ENCODE measurements at places on chromosomes 7 and 10.

GRCh38 chr7:46385662-46386309, 464.7 kb upstream of the IGFBP3 start:
- DNase-seq, result peak; percentile 23

- DNase-seq, result no peak
Observed at GRCh38 chr10:100506596-100507356, 12.9 kb downstream of the SEC31B start.

GRCh38 chr10:101644002-101644401, 51.0 kb downstream of the FBXW4 start:
- no peak for DNase-seq

DNA sequence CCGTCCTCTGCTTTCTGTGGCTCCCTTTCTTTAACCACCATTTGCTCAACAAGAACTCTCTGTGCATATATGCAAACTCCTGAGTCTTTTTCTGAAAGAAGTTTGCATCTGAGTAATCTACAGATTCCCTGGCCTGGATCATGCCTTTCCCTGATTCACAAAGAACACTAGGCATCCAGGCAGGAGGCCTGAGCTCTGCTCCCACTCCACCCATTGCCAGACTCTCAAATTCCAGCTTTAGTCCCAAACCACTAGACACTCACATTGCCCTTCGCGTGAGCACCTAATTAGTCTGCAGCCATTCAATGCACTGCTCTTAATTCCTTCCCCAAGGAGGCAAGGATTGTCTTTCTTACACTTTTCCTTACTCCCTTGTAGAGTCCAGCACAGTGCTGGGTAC, 60.9 kb downstream of the ABCC2 start:
- no peak for DNase-seq

DNA sequence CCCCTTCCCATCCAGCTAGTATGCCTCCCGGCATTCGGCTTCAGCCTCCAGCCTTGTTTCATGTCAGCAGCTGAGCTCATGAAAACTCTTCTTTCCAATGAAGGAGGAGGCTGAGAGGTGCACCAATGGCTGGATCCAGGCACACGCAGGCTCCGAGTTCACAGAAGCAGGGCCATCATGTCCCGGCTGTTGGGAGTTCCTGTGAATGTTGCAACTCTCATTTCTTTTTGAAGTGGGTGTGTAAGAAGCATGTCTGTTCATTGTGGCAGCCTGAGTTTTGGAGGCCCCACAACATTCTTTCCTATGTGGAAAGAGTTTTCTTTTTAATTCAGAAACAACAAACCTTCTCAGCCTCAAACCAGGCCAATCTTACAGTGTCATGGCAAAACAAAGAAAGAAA, 89.7 kb downstream of the PTPRE start:
- DNase-seq, result peak; percentile 45

GRCh38 chr10:17643339-17643754, 604 bp upstream of the STAM start:
- no peak for DNase-seq

GRCh38 chr7:108423089-108423989, 32.9 kb downstream of the NRCAM start:
- DNase-seq, result no peak

DNA sequence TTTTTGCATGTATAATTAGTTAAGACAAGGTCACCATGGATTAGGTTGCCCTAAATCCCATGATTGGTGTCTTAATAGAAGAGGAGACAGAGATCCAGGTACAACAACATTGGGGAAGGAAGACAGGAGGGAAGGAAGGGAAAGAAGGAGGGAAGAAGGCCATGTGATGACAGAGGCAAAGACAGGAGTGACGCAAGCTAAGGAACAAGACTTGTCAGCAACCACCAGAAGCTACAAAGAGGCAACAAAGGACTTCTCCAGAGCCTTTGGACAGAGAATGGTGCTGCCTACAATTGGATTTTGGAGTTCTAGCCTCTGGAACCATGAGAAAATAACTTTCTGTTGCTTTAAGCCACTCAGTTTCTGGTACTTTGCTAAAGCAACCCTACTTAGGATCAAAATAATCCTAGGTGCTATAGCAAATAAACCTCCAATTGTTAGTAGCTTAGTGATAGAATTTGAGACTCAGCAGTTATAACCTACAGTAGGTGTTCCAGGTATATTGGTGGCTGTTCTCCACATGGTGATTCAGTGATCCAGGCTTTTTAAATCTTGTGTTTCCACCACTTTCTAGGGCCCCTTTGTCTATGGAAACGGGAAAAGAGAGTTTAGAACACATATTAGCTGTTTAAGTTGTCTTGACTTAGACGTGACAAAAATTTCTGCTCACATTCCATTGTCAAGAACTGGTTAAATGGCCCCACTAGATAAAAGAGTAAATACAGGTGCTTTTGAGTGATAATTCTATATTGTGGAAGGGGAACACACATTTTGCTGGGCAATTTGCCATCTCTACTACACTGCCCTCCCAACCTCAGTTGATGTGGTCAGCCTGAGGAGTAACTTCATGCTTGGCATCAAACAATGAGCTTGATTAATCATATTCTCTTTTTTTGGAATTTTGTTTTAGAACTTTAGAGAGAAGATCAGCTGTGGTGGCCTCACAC, 70.5 kb upstream of the SP4 start:
- DNase-seq, result no peak

GRCh38 chr7:130595986-130596385, 72.6 kb downstream of the COPG2 start:
- DNase-seq, result peak; percentile 39

GRCh38 chr7:148232784-148233183, 357.8 kb upstream of the C7orf33 start:
- no peak for DNase-seq

DNA sequence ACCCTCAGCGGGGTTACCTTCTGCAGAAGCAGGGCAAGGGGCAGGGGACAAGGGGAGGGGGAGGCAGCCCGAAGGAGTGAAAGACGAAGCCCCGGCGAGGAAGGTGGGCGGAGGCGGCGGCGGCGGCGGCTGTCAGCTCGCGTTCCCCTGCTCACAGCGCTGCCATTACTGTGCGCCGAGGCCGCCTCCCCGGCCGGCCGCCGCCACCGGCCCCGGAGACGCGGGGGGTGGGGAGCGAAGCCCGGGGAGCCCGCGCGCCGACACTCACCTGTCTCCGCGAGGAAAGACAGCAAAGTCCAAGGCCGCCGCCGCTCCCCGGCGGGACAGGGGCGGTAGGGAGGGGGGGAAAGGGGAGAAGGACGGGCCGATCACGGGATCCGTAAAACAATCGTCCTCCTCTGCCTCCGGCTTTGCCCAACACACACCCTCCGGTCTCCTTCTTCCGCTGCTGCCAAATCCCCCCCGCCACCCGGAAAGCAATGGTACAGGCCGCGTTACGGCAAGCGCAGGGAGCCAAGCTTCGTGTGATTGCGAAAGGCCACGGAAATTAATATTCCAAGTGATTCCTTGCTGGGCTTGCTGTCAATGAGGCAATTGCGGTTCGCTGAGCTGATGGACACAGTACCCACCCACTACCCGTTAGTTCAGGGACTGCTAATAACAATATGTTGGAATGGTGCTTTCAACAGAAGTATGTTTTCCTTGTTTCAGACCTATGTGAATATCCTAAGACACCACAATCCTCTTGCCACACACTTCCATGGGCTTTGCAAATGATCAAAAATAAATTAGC, at the start of gene CUL2:
Gene CUL2, minus strand, starts transcription at position 180 of the 793 bp plus-strand sequence. CDS start 19,024 bp downstream, outside the sequence.
- DNase-seq, result peak; percentile 98

- DNase-seq, result no peak
Observed at GRCh38 chr7:55265836-55266642, 99.1 kb upstream of the LANCL2 start.

DNA sequence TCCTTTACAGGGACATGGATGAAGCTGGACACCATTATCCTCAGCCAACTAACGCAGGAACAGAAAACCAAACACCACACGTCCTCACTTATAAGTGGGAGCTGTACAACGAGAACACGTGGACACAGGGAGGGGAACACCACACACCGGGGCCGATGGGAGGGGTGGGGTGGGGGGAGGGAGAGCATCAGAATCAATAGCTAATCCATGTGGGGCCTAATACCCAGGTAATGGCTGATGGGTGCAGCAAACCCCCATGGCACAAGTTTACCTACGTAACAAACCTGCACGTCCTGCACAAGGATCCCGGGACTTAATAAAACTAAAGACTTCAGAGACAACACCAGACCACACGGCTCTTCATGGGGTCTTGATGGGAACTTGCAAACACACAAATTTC, 82.2 kb upstream of the DIP2C start:
- DNase-seq, result no peak

DNA sequence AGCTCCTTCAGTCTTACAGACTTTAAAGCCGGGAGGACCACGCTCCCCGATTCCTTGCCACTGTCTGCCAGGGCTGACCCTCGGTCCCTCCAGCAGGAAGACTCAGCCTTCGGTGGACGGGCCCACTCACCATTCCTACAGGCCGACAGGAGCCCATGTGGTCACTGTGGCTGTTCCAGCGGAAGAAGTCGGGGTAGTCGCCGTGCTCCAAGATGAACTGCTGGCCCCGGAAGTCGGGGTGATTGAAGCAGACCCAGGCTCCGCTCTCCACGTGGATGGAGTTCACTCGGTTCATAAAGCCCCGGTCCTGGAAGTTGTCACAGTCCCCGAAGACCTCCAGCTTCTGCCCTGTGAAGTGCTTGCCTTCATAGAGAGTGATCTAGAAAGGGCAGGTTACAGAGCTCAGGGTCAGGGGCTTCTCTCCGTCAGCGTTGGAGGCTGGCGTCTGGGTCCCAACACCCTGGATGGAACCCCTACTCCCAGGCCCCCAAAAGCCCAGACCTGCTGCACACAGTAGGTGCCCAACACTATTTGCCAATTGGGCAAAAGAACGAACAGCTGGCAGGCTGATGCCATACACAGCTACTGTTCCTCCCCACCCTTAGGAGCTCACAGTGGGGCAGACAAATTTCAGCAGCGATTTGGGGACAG, 1.9 kb downstream of the CRYGN start:
- no peak for DNase-seq

- DNase-seq, result peak; percentile 81
Observed at GRCh38 chr7:138468244-138469123, 8.4 kb downstream of the TRIM24 start.

DNA sequence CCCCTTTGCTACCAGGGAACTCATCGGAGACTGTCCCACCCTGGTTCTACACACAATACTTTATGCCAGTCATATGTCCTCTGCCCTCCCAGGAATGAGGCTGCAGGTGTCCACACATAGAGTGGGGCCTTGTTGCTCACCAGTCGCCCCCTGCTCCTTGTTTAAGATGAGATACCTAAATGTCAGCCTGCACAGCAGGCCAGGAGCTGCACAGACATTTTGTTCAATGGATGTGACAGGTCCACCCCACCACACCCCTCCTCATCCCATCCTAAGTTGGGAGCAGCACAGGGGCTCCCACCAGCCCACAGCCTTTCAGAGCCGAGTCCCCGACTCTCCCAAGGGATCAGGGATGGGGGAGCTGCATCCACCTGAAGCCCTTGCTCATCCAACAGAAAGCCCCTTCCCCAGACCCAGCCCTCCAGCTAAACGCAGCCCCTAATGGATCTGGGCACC, 6.2 kb upstream of the GRID1 start:
- DNase-seq, result no peak

DNA sequence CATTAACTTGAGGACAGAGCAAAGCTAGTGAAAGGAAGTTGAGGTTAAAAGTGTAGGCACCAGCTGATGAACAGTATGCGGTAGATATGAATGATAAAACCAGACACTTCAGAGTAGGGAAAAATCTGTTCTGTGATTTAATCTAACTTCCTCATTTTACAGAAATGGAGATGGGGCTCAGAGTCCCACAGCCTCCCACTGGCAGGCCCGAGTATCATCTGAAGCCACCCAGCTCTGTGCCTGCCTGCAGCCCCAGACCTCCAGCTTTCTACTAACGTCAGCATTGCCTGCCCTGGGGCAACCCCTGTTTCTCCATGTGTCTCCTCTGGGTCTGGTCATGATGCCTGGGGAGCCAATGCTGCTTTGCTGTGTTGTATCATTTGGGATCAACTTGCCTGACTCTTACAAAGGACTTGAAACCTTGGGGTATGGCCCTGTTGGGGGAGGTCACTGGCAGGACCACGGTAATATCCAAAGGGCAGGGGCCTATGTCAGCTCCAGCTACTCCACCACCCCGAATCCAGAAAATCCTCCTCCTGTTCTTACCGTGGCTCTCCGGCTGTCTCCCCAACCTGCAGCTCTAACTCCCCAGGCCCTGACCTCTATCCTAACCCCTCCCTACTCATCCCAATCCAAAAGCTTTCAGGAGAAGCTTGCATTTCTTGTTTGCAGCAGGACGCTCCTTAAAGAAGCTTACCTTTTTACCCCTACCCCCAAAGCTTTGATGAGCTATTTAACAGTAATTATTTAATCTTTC, 56.2 kb upstream of the NPY start:
- DNase-seq, result no peak

GRCh38 chr7:7102906-7103305, 79.4 kb upstream of the C1GALT1 start:
- DNase-seq, result no peak

DNA sequence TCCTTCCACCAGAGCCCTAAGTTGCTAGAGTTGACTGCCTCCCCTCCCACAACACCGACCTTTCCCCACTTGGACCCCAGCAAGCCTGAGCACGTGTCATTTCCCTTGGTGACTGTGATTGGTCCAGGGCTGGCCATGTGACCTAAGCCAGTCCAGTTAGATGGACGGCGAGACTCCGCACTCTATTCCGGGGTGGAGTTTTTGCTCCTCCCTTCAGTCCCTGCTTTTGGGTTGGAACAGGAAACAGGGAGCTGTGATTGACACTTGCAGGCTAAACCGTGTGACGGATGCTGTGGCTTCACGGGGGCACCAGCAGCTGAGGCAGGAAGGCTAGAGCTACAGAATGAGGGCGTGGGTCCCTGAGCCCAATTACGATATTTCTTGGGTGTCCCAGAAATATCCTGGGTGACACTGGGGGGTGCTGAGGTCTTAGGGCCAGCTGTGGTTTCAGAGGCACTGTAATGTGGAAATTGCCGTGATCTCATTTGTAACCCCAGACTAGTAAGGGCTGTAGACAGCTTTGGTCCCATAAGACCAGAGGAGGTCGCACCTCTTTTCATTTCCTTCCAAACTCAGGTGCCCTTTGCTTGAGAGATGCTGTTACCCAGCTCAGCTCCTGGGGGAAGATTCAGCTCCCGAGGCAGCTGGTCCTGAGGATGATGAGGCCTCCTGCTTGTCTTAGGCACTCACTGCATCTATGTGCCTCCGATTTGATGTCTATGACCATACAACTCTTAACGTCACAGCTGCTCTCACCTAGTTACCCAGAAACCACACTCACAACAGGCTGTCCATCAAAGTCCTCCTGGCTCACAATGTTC, 102.7 kb upstream of the NPTX2 start:
- DNase-seq, result no peak

GRCh38 chr7:27161214-27161720, 4.1 kb downstream of the HOXA9 start:
- DNase-seq, result peak; percentile 76

Measured in muscle of leg (tissue), 16 donors.